ENCODE measurements at places on chromosomes 7 and 10.

DNA sequence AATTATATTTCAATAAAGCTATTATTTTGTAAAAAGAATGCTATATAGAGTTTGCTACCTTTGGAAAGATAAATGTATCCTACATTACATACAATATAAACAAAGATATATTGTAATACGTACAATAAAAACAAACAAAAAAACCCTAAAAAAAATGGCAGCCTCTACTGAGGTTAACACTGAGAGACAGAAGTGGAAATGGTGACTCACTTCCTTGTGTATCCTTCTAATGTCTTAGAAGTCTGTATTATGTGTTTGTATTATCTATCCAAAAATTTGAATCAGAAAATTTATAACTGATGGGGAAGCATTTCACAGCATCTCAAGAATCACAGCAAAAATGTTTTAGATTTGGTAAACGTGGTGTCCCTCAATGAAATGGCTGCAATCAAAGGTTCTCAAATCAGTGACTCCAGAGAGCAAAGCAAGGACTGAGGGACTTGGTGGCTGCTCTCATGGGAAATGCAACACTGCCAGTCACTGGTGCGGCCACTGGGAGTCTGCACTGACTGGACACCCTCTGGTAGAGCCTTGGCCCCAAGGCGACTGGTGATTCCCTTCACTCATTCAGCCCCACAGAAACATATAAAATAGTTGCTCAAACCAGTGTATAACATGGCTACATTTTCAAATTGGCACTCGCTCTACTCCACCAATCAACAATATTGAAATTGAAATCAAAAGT, 53.8 kb downstream of the PANK1 start:
- no peak for DNase-seq

DNA sequence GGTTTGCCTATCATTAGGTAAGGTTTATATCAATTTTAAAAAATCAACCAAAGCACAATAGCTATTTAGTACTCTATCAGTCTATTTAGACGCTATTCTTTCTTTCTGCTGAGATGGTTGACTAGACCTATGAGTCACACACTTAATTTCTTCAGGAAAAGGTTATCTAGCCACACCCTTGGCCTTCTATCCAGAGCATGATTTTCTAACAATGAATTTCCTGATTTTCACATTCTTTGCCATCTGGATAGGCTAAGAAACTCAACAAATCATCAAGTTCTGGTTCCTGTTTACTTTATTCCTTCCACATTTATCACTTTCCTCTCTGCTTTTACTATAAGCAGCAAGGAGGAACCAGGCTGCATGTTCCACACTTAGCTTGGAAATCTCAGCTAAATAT, 8.1 kb downstream of the PRPS1L1 start:
- DNase-seq = no peak

DNA sequence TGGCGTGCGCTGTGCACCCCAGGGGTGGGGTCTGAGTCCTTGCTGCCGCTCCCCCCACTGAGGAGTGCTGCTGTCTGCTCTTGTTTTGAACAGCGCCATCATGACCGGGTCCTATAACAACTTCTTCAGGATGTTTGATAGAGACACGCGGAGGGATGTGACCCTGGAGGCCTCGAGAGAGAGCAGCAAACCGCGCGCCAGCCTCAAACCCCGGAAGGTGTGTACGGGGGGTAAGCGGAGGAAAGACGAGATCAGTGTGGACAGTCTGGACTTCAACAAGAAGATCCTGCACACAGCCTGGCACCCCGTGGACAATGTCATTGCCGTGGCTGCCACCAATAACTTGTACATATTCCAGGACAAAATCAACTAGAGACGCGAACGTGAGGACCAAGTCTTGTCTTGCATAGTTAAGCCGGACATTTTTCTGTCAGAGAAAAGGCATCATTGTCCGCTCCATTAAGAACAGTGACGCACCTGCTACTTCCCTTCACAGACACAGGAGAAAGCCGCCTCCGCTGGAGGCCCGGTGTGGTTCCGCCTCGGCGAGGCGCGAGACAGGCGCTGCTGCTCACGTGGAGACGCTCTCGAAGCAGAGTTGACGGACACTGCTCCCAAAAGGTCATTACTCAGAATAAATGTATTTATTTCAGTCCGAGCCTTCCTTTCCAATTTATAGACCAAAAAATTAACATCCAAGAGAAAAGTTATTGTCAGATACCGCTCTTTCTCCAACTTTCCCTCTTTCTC, 26.0 kb downstream of the BNIP3 start:
- no peak for DNase-seq

DNA sequence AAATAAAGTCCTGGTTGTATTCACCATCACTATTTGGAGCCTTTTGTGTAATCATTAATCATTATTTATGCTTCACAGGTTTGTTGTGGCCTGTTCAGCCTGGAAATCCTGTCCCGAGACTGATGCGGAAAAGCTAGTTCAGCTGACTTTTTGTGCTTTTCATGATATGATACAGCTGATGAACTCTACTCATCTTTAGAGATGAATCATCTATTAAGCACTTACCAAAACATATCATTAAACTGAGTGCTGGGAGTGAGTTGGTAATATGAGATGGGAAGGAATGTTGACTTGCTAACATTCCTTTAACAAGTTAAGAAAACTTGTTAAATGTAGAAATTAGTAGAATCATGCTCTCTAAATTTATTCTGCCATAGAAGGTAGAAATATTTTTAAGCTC, 53.0 kb downstream of the CROT start:
- DNase-seq = peak; percentile 8

- no peak for DNase-seq
Measured at GRCh38 chr7:26198133-26198780, 2.3 kb downstream of the HNRNPA2B1 start.

GRCh38 chr7:44971902-44972441, 6.8 kb downstream of the MYO1G start:
- DNase-seq = no peak

DNA sequence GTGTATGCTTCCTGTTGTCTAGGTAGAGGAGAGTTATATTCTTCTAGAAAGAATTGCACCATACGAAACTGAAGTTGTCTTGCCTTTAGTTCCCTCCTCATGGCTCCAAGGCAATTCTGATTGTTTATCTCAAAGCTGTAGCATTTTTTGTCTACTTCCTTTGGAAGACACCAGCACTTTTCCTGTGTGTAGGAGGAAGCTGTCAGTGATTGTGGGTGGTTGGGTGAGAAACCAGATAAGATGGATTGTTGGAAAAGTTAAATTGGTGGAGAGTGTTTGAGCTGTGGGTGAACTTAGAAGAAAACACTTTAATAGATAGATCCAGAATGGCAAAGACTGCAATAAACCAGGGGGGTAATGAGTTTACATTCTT, 12.1 kb upstream of the CSTF2T start:
- no peak for DNase-seq

DNA sequence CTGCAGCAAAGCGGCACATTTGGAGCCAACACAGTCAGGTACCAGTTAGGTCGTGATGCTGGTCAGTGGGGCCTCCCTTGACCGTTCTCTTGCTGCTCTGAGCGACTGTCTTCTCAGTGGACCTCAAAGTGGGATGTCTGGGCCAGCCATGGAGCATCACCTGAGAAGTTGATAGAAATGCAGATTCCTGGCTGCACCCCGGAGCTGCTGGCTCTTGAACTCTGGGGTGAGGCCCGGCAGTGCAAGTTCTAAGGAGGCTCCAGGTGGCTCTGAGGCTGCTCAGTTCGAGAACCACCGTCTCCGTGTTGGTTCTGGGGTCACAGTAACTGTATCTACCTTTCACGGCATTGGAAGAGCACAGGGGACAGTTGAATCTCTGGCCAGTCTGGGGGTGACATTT, 147.5 kb downstream of the WDR37 start:
- no peak for DNase-seq

DNA sequence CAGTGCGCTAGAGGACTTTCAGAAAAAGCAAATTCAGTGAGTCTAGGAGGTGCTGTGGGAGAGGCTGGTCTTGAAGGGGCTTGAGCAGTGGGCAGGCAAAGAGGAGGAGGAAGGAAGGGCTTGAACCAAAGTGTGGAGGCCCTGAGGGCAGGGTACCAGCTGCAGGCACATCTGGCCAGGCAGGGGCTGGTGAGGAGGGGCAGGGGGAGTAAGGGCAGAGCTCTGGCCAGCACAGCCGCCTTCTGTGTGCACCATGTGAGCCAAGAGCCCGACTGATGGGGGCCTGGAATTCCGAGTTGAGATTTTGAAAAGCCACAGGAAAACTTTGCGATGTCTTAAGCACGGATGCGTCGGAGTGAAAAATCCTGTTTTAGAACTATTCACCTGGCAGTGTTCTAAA, 74.5 kb downstream of the PRPF18 start:
- DNase-seq = no peak

- no peak for DNase-seq
Measured at GRCh38 chr10:132345345-132345744, 13.4 kb downstream of the LRRC27 start.

GRCh38 chr7:55241958-55242357, 123.2 kb upstream of the LANCL2 start:
- DNase-seq = no peak

DNA sequence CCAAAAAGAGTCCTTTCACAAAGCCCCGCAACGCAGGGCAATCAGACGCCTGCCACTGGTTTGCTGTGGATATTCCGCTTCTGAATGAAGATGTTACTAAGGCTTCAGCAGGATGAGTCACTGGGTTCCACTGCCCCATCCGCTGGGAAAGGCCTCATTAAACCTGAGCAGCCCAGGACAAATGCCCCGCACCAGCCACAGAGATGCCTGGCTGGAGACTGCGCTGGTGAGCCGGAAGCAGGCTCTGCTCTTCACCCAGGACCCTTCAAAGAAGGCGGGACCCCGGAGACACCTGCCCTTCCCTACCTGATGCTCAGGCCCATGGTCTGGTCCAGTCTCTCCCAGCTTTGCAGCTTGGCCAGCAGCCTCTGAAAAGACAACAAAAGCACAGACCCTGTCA, 19.8 kb downstream of the MAD1L1 start:
- DNase-seq = no peak

- DNase-seq = no peak
Measured at GRCh38 chr10:108582387-108582786, 1340.9 kb downstream of the XPNPEP1 start.

DNA sequence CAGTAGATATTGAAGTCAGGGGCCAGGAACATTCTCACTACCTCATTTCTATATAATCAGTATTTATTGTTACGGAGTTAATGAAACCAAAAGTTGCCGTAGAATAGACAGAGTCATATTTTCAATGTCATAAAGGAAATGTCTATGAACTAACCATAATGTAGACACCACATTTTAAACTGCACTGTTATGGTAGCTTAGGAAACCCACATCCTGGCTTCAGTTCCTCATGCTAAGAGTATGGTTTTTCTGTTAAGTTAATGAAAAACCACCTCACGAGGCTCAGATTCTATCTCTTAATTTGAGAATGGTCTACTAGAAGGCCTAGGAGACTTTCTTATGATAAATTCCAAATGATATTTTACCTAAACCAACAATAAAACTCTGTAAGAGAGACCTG, 166.5 kb downstream of the TMEM26 start:
- DNase-seq = no peak

- no peak for DNase-seq
Measured at GRCh38 chr7:12911053-12911452, 223.6 kb downstream of the ARL4A start.

- DNase-seq = no peak
Measured at GRCh38 chr10:123021517-123021916, 12.7 kb downstream of the ACADSB start.

DNA sequence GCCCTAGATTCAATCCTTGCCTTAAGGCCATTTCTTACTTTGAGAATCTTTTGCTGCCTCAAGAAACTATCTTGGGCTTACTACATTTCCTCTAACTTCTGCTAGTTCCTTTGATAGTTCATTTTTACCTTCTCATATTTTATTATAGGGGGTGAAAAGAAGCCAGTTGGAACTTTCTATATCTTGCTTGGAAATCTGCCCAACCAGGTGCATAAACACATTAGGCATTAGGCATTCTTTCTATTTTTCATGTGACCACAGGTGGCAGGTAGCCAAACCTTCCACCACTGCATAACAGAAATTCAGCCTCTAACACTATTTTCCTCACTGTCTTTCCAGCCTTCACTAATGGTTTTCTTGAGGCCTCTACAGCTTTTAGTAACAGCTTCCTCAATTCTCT, 300.0 kb upstream of the SP8 start:
- peak; percentile 45 for DNase-seq

DNA sequence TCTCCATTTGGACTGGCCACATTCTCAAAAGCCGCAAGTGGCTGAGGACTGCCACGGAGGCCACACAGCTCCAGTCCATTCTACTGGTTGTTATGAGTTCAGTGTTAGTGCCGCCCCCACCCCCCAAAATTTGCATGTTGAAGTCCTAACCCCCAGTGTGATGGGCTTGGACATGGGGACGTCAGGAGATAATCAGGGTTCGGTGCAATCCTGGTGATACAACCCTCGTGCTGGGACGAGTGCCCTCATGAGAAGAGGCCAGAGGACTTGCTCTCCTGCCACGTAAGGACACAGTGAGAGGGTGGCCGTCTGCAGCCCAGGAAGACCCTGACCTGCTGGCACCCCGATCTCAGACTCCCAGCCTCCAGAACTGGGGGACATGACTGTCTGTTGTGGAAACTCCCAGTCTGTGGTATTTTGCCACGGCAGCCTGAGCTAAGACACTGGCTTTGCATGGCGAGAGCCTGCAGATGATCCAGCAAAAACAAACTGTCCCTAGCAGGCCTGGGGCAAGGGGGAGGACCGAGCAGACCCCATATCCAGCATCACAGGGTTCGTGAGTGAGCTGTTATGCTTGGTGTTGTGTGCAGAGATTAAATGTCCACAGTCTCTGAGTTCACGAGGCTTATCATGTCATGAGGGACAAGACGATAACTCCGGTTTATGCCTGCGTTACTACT, 41.5 kb upstream of the INSIG1 start:
- DNase-seq = no peak

DNA sequence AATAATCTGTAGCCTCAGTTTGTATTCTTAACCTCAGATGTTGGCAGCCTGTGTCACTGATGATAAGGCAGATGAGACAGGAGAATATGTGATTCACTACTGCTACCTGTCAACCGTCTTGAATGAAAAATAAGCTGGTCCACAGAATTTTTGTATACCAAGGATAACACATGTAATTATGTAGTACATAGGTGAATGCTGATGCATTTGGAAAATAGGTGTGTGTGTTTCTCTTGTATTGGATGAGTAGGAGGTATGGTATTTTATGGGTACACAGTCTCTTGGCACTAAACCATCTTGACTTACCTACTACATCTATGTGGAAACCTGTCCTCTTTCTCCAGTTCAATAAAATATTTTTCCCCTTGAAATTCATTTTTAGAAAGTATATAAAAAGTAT, 20.7 kb upstream of the ZRANB1 start:
- no peak for DNase-seq

- no peak for DNase-seq
Measured at GRCh38 chr7:99326408-99326782, 697 bp downstream of the ARPC1A start.

GRCh38 chr7:16204953-16205352, 216.4 kb downstream of the CRPPA start:
- DNase-seq = no peak

GRCh38 chr10:69479240-69480067, 28.2 kb downstream of the TSPAN15 start:
- DNase-seq = no peak

Data from left renal pelvis (tissue), 4 donors.